HL-60 (cell line): ENCODE measurements at places on chromosomes 5 and 9.

GRCh38 chr5:158545949-158546530 is 553.7 kb downstream of the EBF1 start:
- DNase-seq: no peak

DNA sequence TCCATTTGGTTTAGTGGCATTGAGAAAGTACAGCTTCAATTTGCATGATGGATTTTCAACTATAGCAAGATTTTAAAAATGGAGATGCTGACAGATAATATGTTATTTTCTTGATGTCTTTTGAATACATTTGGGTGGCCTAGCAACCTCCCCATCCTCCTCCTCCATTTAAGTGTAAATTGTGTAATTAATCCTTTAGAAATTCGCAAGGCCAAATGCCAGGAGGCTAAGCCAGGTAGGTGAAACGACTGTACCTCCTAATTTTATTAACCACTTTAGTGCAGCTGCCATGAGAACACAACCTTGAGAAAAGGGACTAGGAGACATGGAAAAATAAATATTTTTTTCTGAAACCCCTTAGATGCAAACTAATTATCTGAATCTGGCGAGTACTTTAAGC is 248.8 kb downstream of the MRPS30 start:
- no peak for DNase-seq

GRCh38 chr5:69343083-69343482 is 10.5 kb upstream of the CCDC125 start:
- no peak for DNase-seq

DNA sequence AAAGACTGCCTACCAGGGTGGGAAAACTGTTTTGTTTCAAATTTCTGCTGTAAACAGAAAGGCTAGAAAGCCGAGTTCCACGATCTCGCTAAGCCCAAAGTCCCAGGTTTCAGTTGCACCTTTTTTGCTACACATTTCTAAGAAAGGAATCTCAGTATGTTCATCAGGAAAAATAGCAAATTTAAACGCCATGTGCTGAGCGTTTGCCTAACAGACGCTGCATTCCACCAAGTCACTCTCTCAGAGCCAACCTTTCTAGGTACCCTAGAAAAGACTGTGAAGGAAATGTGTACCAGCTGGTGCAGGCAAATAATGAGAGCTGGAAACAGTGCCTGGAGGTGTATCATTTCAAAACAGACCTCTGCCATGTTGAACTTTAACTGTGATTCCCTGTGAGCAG is 71.8 kb downstream of the FRMD3 start:
- DNase-seq: no peak

DNA sequence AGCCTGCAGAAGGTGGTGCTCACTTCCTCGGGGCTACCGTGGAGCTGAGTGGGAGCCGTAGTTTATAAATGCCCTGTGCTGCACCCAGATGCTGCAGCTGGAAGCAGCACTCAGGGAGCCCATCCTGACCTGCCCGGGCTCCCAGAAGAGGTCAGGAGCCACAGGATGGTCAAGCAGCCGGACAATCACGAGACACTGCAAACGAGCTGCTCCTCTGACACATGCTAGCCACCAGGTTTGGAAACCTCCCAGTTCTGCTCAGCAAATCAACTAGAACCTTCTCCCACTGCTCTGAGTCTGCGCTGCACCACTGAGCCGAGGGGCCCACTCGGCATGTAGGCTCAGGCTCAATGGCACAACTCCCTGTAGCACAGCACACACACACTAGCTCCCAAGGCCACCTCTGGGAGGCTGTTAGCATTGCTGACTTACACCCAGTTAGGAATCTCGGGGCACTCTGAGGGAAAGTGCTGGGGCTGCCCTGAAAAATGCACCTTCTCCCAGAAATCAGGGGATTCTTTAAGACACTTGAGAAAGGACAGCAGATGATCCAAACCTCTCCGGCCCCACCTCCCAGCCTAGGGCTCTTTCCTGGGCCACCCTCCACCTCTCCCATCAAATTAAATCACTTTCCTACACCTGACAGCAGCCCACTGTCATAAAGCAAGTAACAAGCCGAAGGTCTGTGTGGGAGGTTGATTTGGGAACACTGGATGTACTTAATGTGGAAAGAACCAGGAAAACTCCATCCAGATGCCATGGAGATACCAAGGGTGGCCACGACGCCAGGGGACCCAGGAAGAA is 59.1 kb downstream of the PSMB7 start:
- no peak for DNase-seq

GRCh38 chr9:13146840-13147239 is 132.7 kb downstream of the MPDZ start:
- DNase-seq: no peak
